Activated naive CD8-positive, alpha-beta T cell treated with anti-CD3 and anti-CD28 coated beads, Interleukin-2, amount 50 U/mL, for 16 hours (primary cell): ENCODE measurements at places on chromosomes 11 and 22.

- DNase-seq: no peak
These were observed 99.8 kb upstream of the OR9G4 start for GRCh38 chr11:56848141-56848809.

GRCh38 chr22:35963237-35963810 is 65.3 kb downstream of the RBFOX2 start:
- DNase-seq: no peak

GRCh38 chr11:8283465-8284230 is 20.0 kb upstream of the LMO1 start:
- no peak for DNase-seq

GRCh38 chr22:31329453-31330215 is 16.5 kb downstream of the PATZ1 start:
- DNase-seq: no peak

GRCh38 chr11:78418584-78419211 is 1.1 kb upstream of the GAB2 start:
- no peak for DNase-seq

DNA sequence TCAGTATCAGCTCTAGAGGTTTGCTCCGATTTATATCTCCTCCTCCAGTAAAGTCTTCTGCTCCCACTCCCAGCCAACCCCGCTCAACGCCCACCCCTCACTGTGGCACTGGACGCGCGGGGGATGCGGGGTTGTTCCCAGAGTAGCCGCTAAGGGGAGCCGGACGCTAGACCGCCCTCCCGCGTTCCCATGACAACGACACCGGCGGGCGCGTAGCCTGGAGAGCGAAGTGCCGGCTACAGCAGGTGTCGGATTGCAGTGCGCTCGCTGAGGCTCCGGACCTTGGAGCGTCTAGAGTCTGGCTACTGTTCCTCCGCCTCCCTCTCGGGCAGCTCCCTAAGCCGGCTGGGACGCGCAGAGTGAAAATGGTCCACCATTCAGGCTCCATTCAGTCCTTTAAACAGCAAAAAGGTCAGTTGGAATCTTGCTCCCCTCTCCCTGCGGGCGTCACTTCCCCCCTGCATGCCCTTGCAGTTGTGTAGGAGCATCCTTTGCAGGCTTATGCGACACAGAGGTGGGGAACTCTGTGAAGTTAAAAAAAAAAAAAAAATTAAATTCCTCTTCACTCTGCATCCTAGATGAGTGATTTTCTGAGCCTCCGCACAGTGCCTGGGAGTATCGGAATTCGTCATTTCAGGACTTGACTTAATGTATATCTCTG is at the start of gene ANO3:
Gene ANO3, plus strand, starts transcription at position 220 of the 661 bp plus-strand sequence. Its CDS starts 146 bp downstream, at position 366.
- no peak for DNase-seq

DNA sequence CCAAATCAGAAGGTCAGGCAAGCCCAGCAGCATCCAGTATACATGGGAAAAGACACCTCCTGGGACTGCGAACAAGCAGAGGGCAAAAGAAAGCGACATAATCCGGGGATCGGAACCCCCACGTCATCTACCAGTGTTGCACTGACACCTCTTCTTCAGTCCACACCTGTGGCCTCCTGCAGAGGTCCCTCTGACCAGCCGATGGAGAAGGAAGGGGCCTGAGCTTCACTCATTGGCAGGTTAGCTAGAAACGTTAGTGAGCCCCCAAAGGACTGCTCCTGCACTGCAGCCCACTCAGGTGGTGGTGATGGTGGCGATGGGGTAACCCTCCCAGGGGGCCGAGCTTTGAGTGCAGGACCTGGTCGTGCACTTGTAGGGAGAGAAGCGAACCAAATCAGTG is 22.1 kb downstream of the ASCL2 start:
- no peak for DNase-seq

DNA sequence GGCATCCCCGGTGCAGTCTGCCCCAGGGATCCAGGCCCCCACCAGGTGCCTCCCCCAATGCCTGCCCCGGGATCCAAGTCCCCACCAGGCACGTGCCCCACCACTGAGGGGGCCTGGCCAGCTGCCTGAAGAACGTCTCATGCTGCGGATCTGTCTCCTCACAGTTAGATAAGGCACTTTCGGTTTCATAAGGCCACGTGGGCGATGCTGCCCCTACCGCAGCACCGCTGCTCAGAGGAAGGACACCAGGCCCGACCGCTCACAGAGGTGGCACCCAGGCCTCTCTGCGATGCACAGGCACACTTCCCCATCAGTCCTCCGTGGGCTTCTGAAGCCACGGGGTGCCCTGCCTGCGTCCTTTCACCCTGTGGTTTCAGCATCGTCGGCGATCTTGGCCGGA is 68.1 kb upstream of the BID start:
- DNase-seq: no peak

GRCh38 chr11:120121914-120122473 is 15.9 kb downstream of the TRIM29 start:
- DNase-seq: no peak

DNA sequence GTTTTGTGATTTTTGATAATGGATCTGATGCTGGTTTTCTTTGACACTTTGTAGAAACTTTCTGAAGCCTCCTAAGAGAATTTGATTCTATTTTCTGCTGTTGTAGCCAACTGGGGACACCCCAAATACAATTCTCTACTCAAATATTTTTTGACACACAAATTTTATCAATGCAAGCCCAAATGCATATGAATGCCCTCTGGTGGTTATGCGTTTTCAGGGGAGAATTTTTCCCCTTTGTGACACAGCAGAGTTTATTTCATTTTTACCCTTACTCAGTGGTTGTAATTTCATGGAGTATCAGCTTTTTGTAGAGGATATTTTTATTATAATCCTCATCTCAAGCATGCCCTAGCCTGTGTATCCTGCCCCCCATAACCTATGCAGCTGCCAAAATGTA is 44.7 kb upstream of the MTMR2 start:
- no peak for DNase-seq

DNA sequence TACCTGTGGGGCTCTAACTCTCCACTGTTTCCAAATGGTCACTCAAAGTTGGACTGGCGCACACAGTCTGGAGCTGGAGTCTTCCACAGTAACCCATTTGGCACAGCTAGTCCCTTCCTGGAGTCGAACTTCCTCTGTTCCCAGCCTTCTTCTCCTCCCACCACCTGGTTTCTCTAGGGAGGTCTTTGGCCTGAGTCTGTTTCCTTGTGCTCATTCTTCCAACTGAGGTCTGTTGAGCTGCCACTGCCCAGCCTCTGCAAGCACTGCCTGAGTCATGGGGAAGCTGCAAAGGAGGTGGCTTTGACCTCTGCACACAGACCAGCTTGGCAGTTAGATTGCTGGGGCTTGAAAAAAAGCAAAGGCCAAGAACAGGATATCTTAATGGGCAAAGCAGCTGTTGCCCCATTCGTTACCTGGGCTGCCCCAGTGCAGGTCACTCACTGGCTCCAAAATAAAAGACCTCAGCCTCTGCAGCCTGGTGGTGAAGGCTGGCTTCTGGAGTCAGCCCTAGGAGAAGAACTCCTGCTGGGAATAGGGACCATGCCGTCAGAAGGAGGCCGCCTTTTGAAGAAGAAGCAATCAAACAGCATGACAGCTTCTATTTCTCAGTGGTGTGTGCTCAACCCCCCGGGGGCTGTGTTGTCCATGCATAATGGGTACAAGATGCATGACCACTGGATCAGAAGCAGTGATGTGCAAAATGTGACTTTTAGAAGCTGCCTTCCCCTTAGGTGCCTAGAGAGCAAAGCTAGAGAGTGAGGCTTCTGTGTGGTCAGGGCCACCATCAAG is 3.0 kb downstream of the ADAMTS15 start:
- DNase-seq: no peak

DNA sequence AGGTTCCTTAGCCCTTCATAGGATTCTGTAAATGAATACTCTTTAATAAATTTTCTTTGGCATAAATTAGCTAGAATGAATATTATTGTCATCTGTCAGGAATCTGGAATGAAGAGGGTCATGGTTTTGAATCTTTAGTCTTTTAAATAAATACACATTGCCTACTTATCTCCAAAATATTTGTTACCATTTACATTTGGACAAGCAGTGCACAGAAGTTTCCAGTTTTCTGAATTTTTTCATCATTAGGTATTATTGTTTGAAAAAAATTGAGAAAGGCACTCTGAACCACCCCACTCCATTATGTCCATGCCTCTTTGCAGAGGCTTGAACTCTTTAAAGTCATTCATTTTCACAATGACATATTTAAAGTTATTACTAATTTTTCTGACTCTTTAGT is 549.0 kb upstream of the LUZP2 start:
- no peak for DNase-seq

GRCh38 chr11:16261836-16262644 is 94.3 kb downstream of the SOX6 start:
- no peak for DNase-seq

GRCh38 chr11:16180868-16181267 is 175.5 kb downstream of the SOX6 start:
- no peak for DNase-seq

GRCh38 chr11:92453055-92453454 is 228.4 kb downstream of the FAT3 start:
- no peak for DNase-seq

- no peak for DNase-seq
These were observed 129.5 kb upstream of the SESN3 start for GRCh38 chr11:95360377-95361075.

GRCh38 chr11:35372565-35373283 is 46.6 kb downstream of the SLC1A2 start:
- DNase-seq: no peak

DNA sequence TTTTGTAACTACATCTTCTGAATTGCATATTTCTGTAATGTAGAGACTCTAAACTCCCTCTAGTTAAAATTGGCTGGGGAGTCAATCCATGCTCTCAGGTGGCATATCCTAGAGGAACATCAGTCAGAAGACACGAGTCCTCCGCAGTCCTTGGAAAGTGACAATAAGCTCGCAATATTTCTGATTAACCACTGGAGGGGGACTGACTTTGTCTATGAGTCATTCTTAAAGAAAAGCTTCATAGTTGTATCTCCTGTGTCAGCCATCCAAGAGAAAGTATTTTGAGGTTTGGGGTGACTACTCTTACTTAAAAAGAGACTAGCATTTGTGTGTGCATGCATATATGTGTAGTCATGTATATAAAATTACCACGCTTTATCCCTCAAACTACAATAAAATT is 60.2 kb downstream of the SLN start:
- no peak for DNase-seq

DNA sequence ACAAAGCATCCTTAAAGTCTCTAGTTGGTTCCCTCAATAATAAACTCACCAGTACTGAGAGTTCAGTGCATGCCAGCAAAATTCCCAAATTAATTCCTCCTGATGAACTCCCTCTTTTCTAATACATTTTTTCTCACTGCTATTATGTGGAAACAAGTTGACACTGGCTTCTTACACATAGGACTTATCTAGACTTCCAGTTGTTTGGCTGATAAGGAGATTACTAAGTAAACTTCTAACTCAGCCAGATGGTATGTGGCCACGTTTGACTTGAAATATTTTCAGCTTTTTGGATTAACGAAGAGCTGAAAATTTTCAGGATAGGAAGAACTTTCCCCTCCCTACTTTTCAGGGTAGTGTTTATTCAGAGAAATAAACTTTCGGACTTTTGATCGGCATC is 1154.2 kb upstream of the TENM4 start:
- DNase-seq: no peak

GRCh38 chr22:31230155-31230870 is 18.2 kb downstream of the LIMK2 start:
- DNase-seq: no peak

- DNase-seq: no peak
These were observed 20.1 kb upstream of the BDNF start for GRCh38 chr11:27720277-27720830.

DNA sequence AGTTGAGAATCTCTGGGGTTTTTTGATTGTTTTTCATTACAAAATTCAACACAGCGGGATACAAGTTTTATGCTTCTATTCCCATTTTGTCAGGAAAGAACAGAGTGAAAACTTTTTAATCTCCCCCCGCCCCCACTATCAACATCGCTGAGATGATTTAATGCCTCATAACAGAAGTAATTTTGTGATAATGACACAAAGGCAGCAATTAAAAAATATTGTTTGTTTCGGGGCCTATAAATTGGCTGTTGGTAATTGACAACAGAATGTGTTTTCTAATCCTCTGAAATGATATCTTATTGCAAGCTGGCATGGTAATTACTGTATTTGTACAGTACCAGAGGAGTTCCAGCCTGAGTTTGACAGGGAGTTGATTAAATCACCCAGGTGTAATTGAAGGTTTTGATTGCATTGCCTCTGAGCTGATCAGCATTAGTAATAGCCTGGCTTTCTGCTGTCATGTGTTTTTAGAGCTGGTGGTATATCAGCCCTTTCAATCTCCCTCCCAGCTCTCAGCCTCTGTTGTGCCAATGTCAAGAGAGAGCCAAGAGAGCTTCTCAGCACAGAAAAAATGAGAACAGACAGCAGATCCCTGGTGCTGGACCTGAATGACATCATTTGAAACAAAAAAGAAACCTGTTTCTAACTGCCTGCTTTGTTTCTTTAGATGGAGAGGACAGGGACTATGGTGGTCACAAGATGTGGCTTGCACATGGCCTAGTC is 265.1 kb downstream of the FAM76B start:
- no peak for DNase-seq

DNA sequence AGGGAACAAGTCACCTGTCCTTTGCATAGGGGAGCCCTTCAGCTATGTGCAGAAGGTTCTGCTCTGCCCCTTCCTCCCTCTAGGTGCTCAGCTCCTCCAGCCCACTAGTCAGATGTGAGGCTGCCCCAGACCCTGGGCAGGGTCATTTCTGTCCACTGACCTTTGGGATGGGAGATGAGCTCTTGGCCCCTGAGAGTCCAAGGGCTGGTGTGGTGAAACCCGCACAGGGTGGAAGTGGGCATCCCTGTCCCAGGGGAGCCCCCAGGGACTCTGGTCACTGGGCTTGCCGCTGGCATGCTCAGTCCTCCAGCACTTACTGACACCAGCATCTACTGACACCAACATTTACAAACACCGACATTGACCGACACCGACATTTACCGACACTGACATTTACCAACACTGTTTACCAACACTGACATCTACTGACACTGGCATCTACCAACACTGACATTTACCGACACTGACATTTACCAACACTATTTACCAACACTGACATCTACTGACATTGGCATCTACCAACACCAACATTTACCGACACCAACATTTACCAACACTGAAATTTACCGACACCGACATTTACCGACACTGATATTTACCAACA is 71.9 kb upstream of the PPP6R3 start:
- DNase-seq: no peak
